ENCODE measurements at places on chromosomes 4 and X. TPM values are rescaled to one million over a fixed set of nuclear protein-coding genes. Genes with fewer than 3 reads are reported as not detected.

DNA sequence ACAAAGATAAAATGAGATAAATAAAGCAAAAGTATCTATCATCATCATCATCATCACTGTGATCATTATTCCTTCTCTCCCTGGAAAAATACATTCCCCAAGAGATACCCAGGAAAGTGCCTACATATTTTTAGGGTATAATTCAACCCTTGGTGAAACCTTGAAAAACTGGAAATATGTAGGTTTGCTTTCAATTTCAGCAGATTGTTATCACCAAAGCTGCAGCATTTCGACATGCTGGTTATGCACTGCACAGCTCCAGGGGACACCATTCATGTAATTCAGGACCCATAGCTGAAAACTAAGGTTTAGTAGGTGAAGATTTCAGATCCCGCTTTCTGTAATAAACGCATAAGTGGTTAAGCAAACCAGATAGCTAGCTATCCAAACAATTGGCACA, 28.4 kb upstream of the FBXW7 start:
- H3K36me3 ChIP-seq = no peaks in the 10 kb centered on the region
- no peak overlapping the region for H3K27ac ChIP-seq
- no peaks in the 10 kb centered on the region for H3K4me1 ChIP-seq
- DNase-seq = no peak

GRCh38 chr4:155657985-155658680, 8.5 kb upstream of the GUCY1A1 start:
- DNase-seq = no peak
- H3K27me3 ChIP-seq = no peaks in the 10 kb centered on the region
- no peak overlapping the region for H3K27ac ChIP-seq
- no peaks in the 10 kb centered on the region for H3K36me3 ChIP-seq
- H3K4me3 ChIP-seq = no peak overlapping the region

DNA sequence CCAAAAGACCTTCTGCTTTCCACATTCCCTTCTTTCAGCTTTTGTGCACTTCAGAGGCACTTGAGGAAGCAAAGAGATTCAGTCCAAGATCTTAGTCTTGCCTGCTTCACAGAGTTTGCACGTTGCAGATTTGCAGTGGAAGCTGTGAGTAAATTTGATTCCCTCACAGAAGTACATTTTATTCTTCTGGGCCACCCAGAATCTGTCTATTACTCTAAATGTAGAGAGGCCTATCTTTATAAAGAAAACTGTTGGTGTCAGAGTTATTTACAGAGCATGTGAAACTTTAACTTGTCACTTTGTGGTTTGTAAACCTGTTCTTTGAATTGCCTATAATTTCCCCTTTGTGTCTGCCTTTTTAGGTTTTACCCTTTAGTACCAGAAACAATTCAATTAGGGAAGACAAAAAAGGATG, 15.5 kb downstream of the SPRY1 start:
- H3K4me1 ChIP-seq = peaks cover 11% of the 10 kb centered on the region
- DNase-seq = no peak
- no peak overlapping the region for H3K4me3 ChIP-seq
- no peak overlapping the region for H3K27ac ChIP-seq
- H3K27me3 ChIP-seq = no peaks in the 10 kb centered on the region

DNA sequence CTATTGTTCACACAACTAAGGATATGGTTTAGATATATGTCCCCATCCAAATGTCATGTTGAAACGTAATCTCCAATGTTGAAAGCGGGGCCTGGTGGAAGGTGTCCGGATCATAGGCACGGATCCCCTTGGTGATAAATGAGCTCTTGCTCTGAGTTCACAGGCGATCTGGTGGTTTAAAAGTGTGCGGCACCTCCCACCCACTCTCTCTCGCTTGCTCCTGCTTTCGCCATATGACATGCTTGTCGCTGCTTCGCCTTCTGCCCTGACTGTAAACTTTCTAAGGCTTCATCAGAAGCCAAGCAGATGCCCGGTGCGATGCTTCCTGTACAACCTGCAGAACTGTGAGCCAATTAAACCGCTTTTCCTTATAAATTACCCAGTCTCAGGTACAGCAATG, 128.5 kb downstream of the NFKB1 start:
- no peak overlapping the region for H3K27ac ChIP-seq
- no peaks in the 10 kb centered on the region for H3K4me1 ChIP-seq
- peaks cover 18% of the 10 kb centered on the region for H3K36me3 ChIP-seq
- H3K4me3 ChIP-seq = no peak overlapping the region
- no peak for DNase-seq

Gene TMEM175
- 32.8 TPM for polyA plus RNA-seq
